ENCODE measurements at places on chromosomes 2 and 18.

GRCh38 chr2:197236159-197236558, 74.4 kb downstream of the ANKRD44 start:
- no peak for DNase-seq

GRCh38 chr18:44826418-44827259, 146.0 kb downstream of the SETBP1 start:
- no peak for DNase-seq

- DNase-seq = no peak
Measured at GRCh38 chr18:63908858-63909257, 1.1 kb downstream of the SERPINB10 start.

- DNase-seq = no peak
Measured at GRCh38 chr2:128756365-128756717, 437.7 kb upstream of the HS6ST1 start.

- no peak for DNase-seq
Measured at GRCh38 chr2:223536546-223536945, 65.6 kb downstream of the SCG2 start.

- no peak for DNase-seq
Measured at GRCh38 chr2:29189052-29189451, 73.8 kb downstream of the CLIP4 start.

DNA sequence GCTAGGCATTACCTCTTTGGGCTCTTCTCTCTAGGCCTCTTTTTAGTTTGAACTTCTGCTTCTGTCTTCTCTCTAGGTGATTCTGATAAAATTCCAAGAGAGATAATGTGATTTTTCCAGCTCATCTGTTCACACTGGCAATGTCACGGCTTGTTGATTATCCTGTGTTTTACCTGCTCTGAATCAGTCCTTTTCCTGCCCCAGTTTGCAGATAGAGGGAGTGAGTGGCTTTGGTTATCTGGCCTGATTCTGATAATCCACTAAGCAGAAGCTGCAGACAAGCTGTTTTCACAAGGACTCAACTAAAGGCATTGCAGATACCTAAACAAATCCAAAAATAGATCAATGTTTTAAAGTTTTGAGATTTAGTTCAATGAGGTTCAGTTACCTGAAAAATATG, 111.9 kb downstream of the DCC start:
- DNase-seq = no peak

GRCh38 chr2:172335736-172336135, 91.7 kb upstream of the ITGA6 start:
- DNase-seq = no peak

- DNase-seq = no peak
Measured at GRCh38 chr2:11103984-11104793, 51.1 kb upstream of the SLC66A3 start.
